ENCODE measurements at places on chromosomes 6 and 20. TPM values are rescaled to one million over a fixed set of nuclear protein-coding genes. Genes with fewer than 3 reads are reported as not detected.

NKAIN4 gene
- not detected for total RNA-seq

XKR7 gene
- not detected for total RNA-seq

ZBTB12 gene
- total RNA-seq: 8.3 TPM

TAAR6 gene
- total RNA-seq: not detected

UNC5CL gene
- 0.76 TPM for total RNA-seq

CDSN gene
- total RNA-seq: not detected

TCP11 gene
- total RNA-seq: 0.43 TPM

KIAA0408 gene
- total RNA-seq: 0.27 TPM

RWDD2A gene
- 8.2 TPM for total RNA-seq
